GM10248 (cell line): ENCODE measurements at places on chromosomes 11 and 22.

DNA sequence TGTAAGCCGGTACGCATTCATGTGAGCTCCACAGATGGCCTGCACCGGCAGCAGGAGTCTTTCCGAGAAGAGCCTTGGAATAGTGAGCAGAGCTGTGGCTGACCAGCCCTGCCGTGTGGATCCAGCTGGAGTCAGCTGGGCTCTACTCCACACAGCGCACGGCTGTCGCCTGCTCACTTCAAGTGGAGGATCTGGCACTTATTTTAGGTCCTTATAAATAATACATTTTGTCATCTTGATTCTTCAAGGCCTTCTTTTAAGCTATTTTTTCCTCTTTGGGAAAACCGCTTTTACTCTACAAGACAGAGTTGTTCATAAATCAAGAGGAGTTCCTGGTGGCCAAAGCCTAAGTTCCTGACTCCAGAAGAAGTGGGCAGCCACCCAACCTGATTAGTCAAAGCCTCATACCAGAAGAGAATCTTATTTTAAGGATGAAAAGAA is 93.8 kb downstream of the KCNC1 start:
- no peak for DNase-seq

GRCh38 chr22:27844656-27845591 is 43.4 kb upstream of the MN1 start:
- DNase-seq, result no peak

DNA sequence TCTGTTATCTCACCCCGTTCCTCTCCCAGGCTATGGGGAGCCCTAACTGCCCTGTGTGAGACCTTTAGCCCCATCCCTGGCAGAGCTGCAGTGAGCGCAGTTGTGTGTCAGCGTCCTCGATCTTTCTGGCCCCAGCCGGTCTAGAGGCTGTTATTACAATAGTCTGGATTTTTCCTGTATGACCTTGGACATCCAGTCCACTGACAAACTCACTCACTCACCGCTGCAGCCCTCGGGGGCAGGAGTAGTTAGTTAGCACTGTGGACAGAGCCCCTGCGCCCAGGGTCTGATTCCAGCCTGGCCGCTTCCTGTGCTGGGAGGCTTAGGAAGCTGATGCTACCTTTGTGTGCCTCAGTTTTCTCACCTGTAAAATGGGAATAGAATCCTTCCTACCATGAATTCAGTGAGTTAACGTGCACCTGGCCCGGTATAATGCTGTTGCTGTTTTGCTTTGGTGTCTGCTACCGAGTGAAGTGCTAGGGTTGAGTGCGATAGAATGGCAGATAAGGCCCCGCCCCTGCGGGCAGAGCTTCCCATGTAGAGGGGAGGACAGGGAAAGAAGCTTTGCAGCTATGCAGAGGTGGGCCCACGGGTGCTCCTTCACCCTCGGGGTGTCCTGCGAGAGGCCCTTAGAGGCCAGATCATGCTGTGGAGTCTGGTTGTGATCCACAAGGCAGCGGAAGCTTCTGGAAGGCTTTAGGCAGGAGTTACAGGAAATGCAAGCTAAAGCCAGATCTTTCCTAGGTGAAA is 3.0 kb downstream of the LRP5 start:
- DNase-seq, result no peak

- peak; percentile 48 for DNase-seq
Observed at GRCh38 chr11:95764267-95764898, 25.2 kb downstream of the FAM76B start.

DNA sequence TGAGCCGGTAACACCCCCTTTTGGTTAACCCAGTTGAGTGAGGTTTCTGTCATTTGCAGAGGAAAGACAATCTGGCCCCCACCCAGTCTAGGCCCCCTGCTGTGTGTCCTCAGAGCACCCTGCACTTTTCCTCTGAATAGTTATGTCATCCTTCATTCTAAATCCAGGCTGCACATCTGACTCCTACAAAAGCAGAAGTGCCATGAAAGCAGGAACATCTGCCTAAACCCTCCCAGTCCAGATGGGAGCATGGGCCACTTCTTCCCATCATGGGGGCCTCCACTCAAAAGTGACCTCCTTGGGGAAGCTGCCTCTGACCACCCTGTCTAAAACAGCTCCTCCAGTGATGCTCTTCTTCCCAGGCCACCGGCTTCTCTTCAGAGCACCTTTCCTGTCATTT is 53.7 kb upstream of the HMGXB4 start:
- DNase-seq, result no peak

DNA sequence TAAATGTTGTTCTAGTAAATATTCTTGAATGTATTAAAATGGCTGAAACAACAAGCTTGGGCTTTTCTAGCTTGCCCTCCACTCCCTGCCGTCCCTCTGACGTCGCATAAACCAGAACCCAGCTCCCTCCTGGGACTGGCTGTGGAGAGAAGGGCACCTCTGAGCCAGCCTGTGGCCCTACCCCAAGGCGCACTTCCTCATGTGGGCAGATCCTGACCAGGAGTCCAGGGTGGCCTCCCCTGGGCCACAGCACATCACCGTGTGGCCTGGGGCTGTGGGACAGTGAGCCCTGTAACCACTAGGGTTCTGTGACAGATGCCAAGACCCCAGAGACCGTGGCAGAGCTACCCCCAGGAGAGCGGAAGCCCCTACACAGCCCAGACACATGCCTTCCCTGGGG is 10.2 kb upstream of the ADORA2A start:
- DNase-seq, result no peak

- DNase-seq, result no peak
Observed at GRCh38 chr11:83694191-83694910, 408.2 kb upstream of the CCDC90B start.

GRCh38 chr11:103047837-103048236 is 44.1 kb downstream of the DCUN1D5 start:
- no peak for DNase-seq

GRCh38 chr11:95486979-95487378 is 256.0 kb upstream of the SESN3 start:
- DNase-seq, result no peak
